ENCODE measurements at places on chromosomes 3 and 15. TPM values are rescaled to one million over a fixed set of nuclear protein-coding genes. Genes with fewer than 3 reads are reported as not detected.

STARD5 gene
- 16.6 TPM for total RNA-seq

PROS1 gene
- total RNA-seq = 6.7 TPM

NMD3 gene
- 36.5 TPM for total RNA-seq

CHDH gene
- 22.1 TPM for total RNA-seq

TRAK1 gene
- total RNA-seq = 83.4 TPM

DUOXA2 gene
- 5.8 TPM for total RNA-seq

- no peak for DNase-seq
Observed at GRCh38 chr3:144287001-144287400, 315.4 kb downstream of the DIPK2A start.

- no peak for DNase-seq
Observed at GRCh38 chr15:47431501-47431900, 285.8 kb upstream of the SEMA6D start.

GRCh38 chr15:93205413-93205812 is 116.4 kb upstream of the RGMA start:
- no peak for DNase-seq

- DNase-seq = no peak
Observed at GRCh38 chr15:61780278-61780980, 279.8 kb downstream of the VPS13C start.

DNA sequence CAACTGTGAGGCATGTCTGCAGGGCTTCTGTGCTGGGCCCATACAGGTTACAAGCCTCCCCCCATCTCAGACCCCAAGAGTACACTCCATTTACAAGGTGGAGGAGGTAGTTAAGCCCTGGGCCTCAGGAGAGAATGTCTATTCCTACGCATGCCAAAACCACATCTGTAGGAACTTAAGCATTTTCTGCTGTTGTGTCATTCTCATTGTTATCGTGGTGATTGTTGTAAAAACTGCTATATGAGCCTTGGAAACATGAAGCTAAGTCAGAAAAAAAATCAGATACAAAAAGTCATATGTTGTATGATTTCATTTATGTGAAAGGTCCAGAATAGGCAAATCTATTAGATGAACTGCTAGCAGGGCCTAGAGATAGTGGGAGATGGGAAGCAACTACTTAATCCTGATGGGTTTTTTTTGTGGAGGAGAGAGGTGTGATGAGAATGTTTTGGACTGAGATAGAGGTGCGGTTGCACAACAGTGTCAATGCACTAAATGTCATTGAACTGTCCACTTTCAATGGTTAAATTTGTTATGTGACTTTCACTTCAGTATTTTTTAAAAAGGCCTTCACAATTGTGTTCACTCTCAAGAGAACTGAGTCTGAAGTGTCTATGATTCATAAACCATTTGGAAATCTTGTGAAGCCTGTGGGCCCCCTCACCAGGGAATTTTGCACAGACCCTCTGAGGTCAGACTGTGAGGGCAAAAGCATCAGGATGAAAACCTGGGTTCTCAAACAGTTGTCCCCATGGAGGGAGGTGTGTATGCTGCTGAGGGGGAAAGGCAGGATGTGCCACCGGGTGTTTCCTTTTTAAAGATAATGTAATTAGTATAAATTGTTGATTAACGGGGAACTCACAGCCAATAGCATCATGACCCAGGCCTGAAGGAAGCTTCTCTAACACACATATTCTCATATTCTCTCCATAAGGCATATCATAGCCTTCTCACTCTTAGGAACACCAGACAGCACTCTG is 3.2 kb downstream of the RTP3 start:
- no peak for DNase-seq

DNA sequence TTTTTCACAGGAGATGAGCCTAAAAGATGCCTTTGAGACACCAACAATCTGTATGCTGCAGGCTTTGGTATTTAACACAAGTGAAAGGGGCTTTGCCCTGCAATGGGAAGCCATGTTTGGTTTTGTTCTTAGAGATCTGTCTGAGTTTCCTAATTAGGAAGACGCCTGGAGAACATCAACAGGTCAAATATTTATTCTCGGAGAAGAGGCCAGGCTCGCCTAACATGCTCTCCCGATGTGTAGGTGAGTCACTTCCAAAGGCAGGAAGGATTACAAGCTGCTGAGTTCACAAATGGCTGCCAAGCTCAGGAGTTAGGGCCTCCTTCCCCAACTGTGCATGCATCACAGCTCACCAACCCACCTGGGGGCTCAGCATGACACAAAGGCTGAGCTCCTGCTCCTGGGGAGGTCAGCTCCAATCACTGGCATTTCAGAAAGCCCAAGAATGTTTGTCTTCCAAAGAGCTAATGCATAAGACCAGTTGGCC is 119.5 kb upstream of the PRICKLE2 start:
- no peak for DNase-seq

GRCh38 chr3:23440416-23441294 is 237.5 kb downstream of the UBE2E2 start:
- DNase-seq = no peak

GRCh38 chr3:30353711-30354467 is 252.5 kb upstream of the TGFBR2 start:
- no peak for DNase-seq

Data from mucosa of descending colon (tissue), 3 donors.